ENCODE measurements at places on chromosomes 5 and 9.

DNA sequence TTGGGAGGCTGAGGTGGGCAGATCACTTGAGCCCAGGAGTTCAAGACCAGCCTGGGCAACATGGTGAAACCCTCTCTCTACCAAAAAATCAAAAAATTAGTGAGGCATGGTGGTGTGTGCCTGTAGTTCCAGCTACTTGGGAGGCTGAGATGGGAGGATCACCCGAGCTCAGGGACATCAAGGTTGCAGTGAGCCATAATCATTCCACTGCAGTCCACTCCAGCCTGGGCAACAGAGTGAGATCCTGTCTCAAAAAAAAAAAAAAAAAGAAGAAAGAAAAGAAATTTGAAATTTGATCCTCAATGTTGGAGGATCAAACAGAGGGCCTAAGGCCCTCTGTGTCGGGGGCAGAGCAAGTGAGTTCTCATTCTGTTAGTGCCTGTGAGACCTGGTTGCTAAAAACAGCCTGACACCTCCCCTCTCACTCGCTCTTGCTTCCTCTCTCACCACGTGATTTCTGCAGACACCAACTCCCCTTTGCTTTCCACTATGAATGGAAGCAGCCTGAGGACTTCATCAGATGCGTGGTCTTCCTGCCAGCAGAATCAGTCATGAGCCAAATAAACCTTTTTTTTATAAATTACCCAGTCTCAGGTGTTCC lies 8.4 kb upstream of the GOLPH3 start:
- no peak for DNase-seq

- DNase-seq = peak; percentile 63
Observed at GRCh38 chr9:112844771-112845542, 45.7 kb downstream of the SLC46A2 start.

DNA sequence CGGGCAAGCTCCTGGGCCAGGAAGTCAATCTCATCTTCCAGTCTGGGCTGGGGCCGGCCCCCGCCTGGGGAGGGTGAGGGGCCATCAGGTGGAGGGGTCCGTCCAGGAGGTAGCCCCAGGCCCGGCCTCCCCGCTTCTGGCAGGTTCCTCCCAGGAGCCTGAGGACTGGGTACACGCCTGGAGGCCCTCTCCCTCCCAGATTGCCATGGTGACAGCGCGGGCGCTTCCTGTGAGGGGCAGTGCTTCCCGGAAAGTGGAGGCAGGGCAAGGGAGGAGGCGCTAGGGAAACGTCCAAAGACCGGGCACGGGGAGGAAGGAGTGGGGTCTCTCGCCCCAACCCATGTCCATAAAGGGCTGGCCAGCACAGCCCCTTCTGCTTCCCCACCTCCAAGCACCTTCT lies 4.9 kb downstream of the NPDC1 start:
- DNase-seq = no peak

DNA sequence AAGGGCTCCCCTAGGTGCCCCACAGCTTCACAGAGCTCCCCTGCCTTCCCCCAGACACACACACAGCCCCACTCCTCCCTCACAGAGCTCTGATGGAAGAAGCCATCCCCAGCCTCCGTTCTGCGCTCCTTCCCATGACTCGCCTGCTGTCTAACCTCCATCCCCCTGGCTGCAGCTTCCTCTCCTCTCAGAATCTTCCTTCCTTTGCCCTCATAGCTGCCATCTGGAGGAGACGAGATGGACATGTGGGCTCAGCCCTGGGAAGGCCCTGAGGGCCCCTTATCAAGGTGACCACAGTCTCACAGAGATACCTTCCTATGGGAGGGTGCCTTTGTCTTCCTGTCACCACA lies 94.3 kb downstream of the PCDH1 start:
- no peak for DNase-seq

DNA sequence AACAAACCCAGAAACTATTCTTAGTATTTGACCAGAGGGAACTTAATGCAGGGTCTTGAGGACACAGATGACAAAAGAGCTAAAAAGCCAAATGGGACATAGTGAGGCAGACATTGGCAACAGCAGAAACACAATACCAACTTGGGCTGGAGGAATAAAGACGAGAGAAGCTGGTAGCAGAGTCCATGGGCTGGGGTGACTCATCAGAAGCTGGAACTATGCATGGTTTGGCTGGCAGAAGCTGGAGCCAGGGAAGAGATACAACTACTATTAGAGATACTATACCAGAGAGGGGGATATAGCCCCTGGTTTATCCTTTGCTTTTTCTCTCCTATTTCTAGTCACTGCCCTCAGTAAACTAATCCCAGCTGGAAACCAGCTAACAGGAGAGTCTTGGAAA lies 29.2 kb upstream of the DPYSL3 start:
- DNase-seq = no peak

DNA sequence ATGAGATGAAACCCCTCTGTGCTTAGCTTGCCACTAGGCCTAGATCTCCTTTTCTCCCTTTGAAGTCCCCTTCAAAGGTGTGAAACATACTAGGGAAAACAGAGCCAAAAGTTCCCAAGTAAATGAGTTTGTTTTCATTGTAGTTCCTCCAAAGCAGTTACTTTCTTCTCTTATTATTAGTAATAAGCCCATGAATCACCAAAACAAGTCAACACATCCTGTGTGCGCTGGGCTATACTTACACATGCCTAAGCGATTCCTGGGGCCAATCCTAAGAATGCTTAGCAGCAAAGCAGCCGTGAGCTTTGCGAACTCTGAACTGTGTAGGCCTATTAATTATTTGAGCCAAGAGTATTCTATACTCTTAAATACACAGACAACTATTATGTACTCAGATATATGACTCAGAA lies 7.6 kb downstream of the ENC1 start:
- no peak for DNase-seq

- DNase-seq = no peak
Observed at GRCh38 chr5:2459251-2459650, 292.2 kb downstream of the IRX2 start.

DNA sequence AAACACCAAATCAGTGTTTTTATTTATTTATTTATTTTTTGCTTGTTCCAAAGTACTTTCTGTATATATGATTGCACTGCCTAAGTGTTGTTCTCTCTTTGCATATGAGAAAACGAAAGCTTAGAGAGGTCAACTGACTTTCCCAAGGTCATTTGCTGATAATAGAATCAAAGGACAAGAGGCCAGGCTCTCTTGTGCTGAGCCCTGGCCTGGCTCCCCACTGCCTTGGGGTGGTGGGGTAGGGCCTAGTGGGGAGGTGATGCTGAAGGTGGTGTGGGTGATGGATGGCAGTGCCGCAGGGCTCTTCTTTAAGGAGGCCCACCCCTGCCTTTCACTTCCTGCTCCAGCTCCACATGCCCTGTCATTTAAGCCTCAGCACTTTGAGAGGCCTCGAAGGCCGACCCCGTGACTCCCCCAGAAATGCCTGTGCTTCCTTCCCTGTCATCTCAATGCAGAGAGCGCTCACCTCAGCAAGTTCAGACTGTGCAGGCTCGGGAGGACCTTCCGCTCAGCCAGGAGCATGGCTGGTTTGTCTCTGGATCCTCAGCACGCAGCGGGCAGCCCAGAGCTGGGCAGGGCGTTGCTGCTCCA lies 59.5 kb downstream of the SMIM23 start:
- DNase-seq = no peak

GRCh38 chr5:164763206-164763605 lies 1257.8 kb downstream of the MAT2B start:
- no peak for DNase-seq

DNA sequence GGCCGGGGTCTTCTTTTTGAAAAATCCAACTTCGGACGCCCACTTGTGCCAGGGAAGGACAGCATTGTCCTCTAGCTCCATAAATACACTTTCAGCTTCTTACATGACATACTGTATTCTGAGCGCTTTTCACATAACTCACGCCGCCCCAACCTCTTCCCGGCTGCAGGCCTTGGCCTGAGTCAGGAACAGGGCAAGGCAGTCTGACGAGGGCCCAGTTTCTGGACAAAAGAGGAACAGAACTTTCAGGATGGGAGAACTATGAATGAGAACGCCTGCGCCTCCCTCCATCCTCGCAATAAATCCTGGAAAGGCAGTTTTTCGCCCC lies 650 bp downstream of the DCTN4 start:
- no peak for DNase-seq

GRCh38 chr9:130128251-130128650 lies 44.0 kb upstream of the NCS1 start:
- DNase-seq = peak; percentile 55

- DNase-seq = no peak
Observed at GRCh38 chr5:71873191-71873591, 154.1 kb downstream of the CARTPT start.

DNA sequence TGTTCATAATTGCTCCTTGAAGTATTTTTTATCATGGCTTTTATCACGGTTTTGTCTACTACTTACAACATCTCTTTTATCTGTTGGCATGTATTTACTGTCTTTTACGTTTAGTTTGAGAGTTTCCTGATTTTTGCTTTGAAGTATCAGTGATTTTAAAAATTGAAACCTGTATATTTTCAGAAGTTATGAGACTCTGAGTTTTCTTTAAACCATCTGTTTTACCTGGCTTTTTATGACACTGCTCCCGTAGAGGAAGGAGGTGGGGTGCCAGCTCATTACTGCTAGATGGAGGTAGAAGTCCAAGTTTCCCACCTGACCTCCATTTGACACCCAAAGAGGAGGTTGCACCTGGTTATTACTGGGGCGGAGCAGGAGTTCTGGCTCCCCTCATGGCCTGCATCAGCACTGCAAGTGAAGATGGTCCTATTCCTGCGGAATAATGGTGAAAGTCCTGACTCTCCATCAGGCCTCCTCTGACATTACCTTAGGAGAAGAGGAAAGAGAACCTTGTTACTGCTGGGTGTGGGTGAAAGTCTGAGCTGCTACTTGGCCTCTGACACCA lies 10.0 kb upstream of the ZNF131 start:
- DNase-seq = no peak

DNA sequence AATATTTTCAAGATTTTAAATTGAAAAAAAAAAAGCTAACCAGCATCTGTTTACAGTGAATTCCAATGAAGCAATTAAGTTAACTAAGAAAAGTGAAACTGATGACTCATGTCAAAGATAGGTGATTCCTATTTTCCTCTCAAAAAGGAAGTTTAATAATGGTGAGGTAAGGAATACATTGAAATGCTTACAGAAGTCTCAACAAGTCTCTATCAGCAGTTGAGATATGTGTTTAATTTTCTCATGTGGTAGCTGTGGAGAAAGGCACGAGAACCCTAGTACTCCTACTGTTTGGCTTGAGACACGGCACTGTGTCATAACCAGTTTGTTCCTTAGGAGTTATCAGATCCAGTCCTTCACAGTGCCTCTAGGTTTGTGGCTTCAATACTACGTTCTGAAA lies 114.5 kb downstream of the SLC25A46 start:
- DNase-seq = no peak

DNA sequence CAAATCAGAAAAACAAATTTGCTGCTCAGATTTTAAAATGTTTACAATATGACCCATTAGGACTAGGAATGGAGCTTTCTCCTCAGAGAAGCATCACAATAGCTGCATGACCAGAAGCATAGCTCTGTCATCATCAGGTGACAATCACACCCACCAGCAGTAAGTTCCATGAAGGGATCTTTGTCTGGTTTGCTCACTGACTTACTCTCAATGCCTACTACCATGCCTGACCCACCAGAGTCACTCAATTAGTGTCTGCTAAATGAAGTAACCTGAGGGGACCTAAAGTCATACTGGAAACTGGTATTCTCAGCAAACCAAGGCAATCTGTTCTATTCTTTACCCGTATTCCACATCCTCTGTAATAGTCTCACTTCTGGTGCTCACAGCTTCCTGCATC lies 7.7 kb downstream of the ERMP1 start:
- DNase-seq = no peak

GRCh38 chr5:180209137-180209581 lies at the start of gene RASGEF1C:
Gene RASGEF1C, minus strand, starts transcription at chr5:180209211. Its CDS starts 71,159 bp downstream, at chr5:180138052.
- peak; percentile 55 for DNase-seq

GRCh38 chr9:90024409-90024808 lies 419.6 kb downstream of the GADD45G start:
- DNase-seq = no peak

DNA sequence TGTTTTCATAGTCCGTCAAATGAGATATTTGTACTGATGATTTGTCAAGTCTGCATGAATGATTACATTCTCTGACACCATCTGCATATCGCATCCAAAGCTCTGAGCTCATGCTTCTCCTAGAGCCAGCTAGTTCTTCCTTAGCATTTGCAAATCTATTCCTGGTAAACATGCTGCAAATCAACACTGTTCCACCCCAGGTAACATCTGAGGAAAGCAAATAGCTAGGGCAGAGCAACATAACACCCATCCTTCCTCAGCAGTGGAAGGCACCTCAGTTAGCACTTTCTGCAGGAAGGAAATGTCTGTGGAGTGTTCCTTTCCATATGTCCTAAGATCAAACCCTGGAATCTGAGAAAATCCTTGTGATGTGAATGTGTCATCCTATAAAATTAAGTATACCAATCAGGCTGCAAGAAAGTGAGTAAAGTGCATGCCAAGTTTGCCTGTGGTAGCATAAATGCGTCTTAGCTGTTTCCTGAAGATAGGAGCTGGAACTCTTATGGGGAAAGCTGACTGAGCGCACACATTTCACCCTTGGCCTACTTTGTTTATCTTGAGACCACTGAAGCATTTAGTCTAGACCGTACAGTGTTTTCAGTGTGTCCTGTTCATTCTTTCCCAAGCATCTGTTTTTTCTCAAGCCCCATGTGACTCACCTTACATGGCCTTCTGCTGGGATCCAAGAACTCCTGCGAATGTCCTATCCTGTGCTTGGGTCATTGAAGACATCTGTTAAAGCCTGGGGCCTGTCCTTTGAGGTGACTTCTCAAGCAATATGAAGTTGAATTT lies 50.9 kb upstream of the STARD4 start:
- no peak for DNase-seq

DNA sequence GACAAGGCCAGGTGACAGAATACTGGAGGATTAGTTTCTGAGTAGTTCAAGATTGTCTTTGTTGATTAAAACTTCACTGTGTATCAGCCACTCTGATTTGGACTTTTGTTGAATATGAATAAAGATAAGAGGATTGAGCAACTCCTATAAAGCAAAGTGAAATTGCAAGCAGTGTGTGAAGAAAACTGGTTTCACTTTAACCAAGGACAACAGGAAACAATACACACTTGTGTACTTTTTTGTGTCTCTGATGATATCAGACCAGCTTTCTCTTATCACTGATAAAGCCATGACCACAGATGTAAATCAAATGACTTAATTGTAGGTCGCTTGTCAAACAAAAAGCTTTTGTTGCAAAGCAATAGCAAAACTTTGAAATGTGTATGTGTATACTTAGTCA lies 268.6 kb downstream of the FER start:
- DNase-seq = no peak

DNA sequence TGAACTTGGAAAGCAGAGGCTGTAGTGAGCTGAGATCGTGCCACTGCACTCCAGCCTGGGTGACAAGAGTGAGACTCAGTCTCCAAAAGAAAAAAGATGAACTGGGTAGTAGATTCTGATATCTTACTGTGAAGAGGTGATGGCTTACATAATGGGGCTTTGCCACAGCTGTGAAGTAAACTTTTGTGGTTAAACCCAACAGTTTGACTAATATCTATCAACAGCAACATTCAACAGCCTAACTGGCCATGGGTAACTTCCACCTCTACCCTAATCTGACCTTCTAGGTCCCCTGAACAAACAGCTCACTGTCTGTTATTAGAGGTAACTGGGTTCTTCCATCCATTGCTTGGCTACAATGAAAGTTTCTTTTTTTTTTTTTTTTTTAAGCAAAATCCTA lies 52.1 kb downstream of the TLE1 start:
- DNase-seq = no peak
